ENCODE measurements at places on chromosomes 2 and 18.

GRCh38 chr2:126886916-126887280, 11.8 kb upstream of the TEX51 start:
- DNase-seq, result no peak

GRCh38 chr2:183195998-183196409, 71.8 kb downstream of the NUP35 start:
- no peak for DNase-seq

- no peak for DNase-seq
Observed at GRCh38 chr2:220335591-220335915, 708.1 kb downstream of the SLC4A3 start.

- DNase-seq, result no peak
Observed at GRCh38 chr18:12307701-12308385, at the start of gene TUBB6. Gene TUBB6 (plus strand): TSS chr18:12308241. CDS start chr18:12308293, 52 bp downstream.

DNA sequence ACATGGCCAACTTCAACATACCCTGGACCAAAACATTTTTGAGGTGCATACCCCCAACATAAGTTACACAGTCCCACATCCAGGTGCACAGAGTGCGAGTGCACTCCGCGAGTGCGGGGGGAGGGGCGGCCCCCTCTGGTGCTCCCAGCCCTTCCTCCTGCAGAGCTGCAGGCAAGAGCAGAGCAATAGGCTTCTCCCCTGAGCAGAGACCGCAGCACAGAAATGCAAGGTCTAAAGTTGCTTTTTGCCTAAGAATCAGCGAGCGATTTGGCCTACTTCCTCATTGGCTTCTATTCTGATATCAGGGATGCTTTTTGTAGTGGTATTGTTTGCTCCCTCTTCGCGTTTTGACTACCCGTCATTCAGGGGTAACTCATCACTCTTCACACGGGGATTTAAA, 40.6 kb downstream of the BOLA3 start:
- DNase-seq, result no peak

- DNase-seq, result no peak
Observed at GRCh38 chr18:28511413-28511821, 334.5 kb upstream of the CDH2 start.

GRCh38 chr18:52437161-52437560, 97.2 kb downstream of the DCC start:
- no peak for DNase-seq

GRCh38 chr2:160156100-160156499, 44.0 kb downstream of the ITGB6 start:
- DNase-seq, result no peak

DNA sequence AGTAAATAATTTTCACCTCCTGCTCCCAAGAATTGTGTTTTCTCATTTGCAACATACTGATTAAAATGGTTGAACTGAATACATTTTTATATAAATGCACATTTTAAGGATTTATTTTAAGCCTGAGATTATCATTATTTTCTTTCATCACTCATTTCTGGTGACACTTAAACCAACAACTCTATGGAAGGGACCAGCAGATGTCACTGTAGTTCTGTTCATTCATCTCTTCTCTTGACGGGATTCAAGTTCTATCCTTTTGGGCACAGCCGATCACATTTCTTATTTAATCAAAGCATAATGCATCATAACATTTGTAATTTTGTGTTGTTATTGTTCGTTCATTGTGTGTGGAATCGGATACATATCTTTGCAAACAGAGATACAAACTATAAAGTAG, 417.9 kb downstream of the HRH4 start:
- DNase-seq, result no peak

DNA sequence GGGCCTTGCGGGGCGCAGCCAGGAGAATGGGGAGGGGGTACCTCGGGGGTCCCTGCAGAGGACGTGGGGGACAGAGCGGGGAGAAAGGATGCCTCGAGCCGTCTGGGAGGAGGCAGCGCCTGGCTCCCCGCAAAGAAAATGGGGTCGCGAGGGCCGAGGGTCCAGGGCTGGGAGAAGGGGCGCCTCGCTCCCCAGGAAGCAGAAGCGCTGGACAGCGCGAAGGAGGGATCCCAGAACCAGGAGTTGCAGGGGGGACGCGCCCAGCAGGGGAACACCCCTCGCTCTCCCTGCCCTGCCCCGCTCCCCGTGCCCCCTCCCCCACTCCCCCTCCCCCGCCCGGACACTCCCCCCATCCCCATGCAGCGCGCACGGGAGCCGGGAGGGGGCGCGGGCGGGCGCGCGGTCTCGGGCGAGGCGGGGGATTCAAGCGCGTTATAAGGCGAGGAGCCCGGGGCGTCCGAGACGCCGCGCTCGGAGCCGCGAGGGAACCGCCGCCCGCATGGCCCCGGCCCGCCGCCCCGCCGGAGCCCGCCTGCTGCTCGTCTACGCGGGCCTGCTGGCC, at the start of gene ERFE:
TSS of gene ERFE (plus strand) at position 462 of the 562 bp plus-strand sequence. CDS start at position 500, 38 bp downstream.
- DNase-seq, result no peak

DNA sequence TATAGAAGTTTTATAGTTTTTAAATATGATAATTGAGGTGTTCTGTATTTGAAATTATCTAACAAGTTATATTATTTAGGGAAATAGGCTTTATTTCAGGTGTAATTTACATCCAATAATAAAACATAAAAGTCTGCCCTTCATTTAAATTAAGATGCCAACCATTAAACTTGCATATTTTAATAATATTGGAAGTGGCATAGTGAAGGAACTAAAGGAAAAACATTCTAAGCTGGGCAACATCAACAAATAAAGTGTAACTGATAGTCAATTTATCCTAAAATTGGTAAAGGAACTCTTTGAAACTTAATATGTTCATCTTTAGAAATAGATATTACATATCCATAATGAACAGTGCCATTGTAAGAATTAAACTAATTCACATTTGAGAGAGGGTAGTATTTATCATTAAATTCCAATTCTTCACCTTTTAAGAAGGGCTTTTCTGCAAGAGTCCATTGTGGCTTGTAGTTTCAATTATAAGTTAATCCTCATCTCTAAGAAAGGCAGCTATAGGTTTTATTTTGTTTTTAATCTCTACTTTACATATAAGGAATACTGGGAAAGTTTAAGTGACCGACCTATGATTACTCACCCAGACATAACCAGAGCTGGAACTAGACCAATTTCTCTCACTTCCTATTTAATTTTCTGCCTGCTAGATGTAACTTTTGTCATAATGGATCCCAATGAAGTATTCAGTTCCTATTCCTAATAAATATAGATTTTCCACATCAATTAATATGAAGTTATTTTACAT, 401.6 kb downstream of the XIRP2 start:
- DNase-seq, result no peak

- no peak for DNase-seq
Observed at GRCh38 chr2:136310797-136311603, 193.1 kb upstream of the CXCR4 start.

DNA sequence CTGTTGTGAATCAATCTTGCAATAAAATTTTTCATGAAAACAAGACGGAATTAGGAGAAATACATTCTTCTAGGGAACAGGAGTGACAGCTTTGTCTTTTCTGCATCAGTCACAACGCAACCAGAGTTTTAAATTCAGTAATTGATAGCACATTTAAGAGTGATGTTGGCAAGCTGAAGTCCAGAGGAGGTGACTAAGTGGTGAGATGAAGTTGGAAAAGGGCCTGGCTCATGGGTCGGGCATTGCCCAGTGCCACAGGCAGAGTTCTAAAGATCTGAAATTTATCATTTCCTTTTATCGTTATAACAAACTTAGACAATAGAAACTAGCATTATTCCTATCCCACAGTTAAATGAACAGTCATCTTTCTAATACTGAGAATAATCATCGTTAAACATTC, 764.6 kb upstream of the ZEB2 start:
- DNase-seq, result no peak

DNA sequence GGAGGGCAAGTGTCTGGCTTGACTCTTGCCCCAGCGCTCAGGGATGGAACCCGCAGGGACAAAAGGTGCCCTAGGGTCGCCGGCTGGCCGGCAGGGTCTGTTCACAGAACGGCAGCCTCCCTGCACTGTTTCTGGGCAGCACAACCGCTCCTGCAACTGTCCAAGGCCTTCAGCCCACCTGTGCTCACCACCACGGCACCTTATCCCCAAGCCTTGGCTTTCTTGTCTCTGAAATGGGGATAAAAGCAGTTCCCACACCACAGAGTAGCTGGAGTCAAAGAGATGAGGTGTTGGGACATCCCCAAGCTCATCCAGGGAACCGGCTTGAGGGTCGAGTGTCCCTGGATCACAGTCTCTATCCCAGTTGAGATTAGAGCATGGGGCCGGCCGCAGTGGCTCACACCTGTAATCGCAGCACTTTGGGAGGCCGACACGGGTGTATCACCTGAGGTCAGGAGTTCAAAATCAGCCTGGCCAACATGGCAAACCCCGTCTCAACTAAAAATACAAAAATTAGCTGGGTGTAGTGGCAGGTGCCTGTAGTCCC, 4.7 kb downstream of the SNORC start:
- no peak for DNase-seq

DNA sequence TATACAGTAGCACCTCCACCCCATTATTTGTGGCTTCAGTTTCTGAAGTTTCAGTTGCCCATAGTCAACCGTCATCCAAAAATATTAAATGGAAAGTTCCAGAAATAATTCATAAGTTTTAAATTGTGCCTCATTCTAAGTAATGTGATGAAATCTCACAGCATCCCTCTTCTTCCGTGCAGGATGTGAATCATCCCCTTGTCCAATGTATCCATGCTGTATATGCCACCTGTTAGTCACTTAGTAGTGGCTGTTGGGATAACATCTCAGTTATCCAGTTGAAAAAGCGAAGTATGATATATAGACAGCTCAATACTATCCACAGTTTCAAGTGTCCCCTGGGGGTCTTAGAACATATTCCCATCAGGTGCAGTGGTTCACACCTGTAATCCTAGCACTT, 119.1 kb upstream of the OTX1 start:
- DNase-seq, result no peak

All from epithelial cell of prostate (primary cell).